HAP-1 (cell line): ENCODE measurements at places on chromosomes 5 and 9.

DNA sequence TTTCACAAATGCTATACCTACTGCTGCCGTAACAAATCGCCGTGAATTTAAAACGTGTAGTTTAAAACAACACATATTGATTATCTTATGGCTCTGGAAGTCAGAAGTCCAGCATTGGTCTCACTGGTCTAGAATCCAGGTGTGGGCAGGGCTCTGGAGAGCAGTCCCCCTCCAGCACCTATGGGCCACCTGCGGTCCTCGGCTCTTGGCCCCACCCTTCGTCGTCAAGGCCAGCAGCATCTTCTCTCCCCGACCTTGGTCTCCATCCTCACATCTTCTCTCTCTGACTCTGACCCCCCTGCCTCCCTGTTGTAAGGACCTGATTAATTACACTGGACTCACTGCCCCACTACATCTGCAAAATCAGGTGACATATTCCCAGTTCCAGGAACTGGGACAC is 106.4 kb upstream of the COL5A1 start:
- no peak for DNase-seq

- DNase-seq: peak; percentile 70
Observed at GRCh38 chr9:70484232-70485130, 70.0 kb upstream of the KLF9 start.

DNA sequence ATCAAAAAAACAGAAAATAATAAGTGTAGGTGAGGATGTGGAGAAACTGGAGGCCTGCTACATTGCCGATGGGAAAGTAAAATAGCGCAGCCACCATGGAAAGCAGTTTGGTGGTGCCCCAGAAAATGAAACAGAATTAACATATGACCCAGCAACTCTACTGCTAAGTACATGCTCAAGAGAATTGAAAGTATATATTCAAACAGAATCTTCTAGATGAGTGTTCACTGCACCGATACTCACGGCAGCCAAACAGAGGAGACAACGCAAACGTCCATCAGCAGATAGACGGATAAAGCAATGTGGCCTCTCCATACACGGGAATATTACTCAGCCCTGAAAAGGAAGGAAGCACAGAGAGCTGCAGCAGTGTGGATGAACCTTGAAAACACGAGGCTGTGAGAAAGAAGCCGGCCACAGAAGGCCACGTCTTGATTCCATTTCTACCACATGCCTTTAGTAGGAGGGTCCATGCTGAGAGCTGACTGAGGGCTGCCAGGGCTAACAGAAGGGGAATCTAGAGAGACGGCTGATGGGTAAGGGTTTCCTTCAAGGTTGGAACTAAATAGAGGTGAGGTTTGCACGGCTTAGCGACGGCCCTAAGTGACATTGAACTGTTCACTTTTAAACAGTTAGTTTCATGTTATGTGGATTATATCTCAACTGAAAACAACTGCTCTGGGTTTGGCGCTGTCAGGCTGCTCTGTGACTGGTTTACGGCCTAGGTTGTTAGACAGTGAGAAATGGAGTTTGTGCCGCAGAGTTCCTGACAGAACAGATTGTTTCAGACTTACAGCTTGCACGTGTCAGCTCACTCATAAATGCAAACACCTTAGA is 29.8 kb downstream of the AHRR start:
- no peak for DNase-seq

- DNase-seq: no peak
Observed at GRCh38 chr9:106438928-106439327, 424.0 kb upstream of the ZNF462 start.

DNA sequence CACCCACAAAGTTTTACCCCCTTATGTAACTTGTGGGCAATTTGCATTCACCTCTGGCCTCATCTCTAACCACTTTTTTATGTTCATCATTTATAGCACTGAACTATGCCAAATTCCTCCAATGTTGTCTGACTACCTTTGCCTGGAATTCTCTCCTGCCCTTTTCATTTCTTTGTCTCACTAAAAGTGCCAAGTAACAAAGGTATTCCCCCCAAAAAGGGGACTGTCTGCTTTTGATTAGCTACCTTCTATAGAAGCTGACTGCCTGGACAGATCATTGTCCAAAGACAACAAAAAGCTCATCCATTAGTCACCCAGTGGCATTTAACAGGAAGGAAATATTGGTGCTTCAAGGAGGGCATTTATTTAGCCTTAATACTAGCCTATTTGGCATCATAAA is 189.9 kb upstream of the VCAN start:
- no peak for DNase-seq
